ENCODE measurements at places on chromosomes 11 and 22.

GRCh38 chr22:38315823-38316363, 1.3 kb downstream of the CSNK1E start:
- DNase-seq: no peak

- no peak for DNase-seq
Measured at GRCh38 chr22:43624144-43624998, 187.7 kb downstream of the EFCAB6 start.

GRCh38 chr22:35552196-35552842, 11.7 kb downstream of the RASD2 start:
- no peak for DNase-seq

DNA sequence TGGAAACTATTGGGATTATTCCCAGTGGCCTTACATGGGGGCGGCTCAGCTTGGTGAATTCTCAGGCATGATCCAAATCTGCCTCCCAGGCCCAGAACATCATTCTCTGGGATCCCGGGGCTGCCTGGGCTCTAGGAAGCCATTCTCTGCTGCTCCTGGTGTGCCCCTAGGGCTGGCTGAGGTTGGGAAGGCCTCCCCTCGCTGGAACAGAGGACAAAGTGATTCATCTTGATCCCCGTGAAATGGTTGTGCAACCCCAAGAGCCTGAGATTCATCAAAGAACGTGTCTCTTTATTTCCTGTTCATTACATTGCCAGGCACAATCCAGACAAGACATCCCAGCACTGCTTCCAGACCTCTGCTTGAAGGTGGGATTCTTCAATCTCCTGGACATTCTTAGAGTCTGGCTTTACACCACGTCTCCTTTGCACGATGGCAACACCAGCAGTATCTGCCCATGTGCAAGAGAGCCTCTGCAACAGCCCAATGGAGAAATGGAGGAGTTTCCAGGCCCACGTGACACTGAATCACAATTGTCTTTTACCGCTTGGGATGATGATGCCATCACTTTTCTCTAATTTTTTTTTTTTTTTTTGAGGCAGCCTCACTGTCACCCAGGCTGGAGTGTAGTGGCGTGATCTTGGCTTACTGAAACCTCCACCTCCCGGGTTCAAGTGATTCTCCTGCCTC, 52.3 kb downstream of the TST start:
- no peak for DNase-seq

DNA sequence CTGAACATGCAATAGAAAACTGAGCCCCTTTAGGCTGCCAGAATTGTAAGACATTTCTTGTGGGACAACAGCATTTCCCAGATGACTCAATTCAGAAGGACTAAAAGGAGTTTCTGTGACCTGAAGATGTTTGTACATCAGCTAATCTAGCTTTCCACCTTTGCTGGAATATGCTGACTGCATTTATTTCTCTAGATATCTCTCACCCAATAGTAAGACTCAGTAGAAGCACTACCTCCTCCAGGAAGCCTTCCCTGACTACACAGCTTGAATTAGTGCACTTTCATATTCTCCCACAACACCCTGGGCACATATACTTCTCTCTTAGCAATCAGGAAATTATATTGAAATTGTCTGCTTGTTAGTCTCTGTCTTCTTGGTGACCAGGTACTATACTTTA, 98.1 kb upstream of the BLID start:
- no peak for DNase-seq

DNA sequence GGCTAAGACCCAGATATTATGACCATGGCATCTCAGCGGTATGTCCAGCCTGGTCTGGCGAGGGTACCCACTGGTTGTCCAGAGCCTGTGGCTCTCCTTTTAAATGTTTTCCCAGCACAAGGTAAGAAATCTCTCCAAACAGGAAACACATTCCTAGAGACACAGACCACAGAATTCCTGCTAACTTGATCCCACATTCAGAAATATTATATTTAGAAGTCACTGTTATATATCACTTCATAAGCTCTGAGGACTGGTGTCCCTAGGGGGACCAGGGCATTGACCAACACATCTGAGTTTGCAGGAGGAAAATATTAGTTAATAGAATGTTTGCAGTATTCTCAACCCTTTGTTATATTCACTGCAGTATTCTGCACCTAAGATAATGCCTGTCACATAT, 23.1 kb downstream of the TMPRSS13 start:
- no peak for DNase-seq

DNA sequence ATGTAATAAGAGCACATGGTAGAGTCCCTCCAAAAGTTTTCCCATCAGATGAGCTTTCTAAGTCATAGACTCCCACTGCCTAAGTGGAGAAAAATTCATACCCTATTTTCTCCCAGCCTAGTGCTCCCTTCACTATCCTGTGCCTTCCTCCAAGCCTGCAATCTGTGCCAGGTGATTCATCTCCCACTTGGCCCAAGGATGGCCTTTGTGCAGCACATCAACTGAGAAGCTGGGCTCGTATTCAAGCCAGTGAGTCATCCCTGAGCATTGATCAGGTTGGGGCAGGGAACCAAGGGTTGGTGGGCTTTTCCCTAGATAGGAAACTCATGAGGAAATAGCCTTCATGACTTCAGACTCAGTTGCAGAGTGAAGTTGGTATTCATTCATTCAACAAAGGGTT, 64.6 kb downstream of the PANX1 start:
- DNase-seq: no peak

- DNase-seq: no peak
Measured at GRCh38 chr11:69674267-69674885, 777 bp downstream of the LTO1 start.

- no peak for DNase-seq
Measured at GRCh38 chr11:10474551-10474950, 19.5 kb downstream of the AMPD3 start.

DNA sequence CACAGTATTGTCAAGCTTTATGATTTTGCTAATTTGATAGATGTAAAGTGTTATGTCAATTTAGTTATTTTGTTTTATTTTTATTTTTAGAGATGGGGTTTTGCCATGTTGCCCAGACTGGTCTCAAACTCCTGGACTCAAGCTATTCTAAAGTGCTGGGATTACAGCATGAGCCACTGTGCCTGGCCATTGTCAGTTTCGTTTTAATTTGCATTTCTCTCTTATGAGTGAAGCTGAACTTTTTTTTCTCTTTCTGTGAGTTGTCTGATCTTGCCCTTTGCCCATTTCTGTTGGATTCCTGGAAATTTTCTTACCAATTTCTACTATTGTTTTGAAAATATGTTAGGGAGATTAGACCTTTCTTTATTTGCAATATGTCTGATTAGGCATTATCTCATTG, 15.5 kb downstream of the NEU3 start:
- no peak for DNase-seq

DNA sequence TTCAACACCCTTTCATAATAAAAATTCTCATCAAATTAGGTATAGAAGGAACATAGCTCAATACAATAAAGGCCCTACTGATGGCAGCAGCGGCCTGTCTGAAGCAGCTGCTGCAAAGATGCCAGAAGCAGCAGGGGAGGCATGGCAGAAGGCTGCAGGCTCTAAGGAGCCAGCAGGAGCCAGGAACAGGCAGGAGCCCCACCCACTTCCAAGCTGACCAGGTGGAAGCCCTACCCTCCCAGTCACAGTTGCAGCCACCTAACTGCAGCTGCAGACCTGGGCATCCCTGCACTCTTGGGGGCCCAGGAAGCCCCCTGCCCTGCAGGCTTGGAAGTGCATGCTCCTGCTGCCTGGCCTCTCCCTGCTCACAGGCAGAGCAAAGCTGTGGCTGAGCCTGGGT, 18.2 kb upstream of the OR6A2 start:
- no peak for DNase-seq

GRCh38 chr11:197741-198235, 4.9 kb downstream of the SCGB1C1 start:
- DNase-seq: no peak

Data from heart right ventricle (tissue), 16 donors.